Suppressor macrophage (primary cell): ENCODE measurements at places on chromosomes 7 and 10.

GRCh38 chr7:98213888-98214810 lies 2.9 kb downstream of the BHLHA15 start:
- DNase-seq: no peak

- no peak for DNase-seq
Observed at GRCh38 chr7:149873970-149874643, 338 bp downstream of the ATP6V0E2 start.

DNA sequence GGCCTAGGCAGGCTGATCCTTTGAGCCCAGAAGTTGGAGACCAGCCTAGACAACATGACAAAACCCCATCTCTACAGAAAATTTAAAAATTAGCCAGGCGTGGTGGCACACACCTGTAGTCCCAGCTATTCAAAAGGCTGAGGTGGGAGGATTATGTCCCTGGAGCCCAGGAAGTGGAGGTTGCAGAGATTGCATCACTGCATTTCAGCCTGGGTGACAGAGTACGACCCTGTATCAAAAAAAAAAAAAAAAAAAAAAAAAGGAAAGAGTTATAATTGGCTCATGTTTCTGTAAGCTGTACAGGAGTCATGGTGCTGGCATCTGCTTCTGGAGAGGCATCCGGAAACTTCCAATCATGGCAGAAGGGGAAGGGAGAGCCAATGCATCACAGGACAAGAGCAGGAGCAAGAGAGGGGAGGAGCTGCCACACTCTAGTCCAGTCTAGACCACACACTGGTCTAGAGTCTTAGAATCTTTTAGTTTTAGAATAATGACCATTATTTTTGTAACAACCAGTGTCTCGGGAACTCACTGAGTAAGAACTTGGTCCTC lies 16.8 kb downstream of the DOCK1 start:
- DNase-seq: no peak

DNA sequence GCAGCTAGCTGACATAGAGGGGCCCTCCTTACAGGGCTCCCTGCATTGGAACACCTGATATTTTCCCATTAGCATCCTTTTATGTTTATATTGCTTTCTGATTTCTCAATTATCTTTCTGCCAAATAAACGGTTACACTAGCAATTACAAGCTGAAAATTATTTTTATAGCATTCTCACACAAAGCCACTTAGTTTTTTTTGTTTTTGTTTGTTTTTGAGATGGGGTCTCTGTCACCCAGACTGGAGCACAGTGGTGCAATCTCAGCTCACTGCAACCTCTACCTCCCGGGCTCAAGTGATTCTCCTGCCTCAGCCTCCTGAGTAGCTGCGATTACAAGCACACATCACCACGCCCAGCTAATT lies 9.9 kb upstream of the ZC3HAV1 start:
- DNase-seq: no peak

DNA sequence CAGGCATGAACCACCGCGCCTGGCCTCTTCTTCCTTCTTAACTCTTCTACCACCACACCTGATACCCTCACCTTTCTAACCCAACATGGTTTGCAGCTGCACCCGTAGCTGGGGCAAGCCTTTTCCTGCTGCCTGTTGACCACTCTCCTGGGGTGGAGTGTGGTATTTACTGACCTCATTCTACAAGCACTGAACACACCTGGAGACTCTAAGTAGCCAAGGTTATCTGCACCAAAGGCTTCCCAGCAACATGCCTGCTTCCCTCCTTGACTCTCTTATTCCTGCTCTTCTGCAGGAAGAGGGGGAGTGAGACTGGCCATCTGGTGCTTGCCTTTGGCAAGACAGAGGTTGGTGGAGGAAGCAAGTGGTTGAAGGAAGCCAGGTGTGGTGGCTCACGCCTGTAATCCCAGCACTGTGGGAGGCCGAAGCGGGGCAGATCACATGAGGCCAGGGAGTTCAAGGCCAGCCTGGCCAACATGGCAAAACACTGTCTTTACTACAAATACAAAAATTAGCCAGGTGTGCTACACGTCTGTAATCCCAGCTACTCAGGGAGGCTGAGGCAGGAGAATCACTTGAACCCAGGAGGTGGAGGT lies 10.1 kb downstream of the ACTR1A start:
- DNase-seq: no peak

GRCh38 chr7:17186745-17187530 lies 111.5 kb upstream of the AHR start:
- peak; percentile 31 for DNase-seq

DNA sequence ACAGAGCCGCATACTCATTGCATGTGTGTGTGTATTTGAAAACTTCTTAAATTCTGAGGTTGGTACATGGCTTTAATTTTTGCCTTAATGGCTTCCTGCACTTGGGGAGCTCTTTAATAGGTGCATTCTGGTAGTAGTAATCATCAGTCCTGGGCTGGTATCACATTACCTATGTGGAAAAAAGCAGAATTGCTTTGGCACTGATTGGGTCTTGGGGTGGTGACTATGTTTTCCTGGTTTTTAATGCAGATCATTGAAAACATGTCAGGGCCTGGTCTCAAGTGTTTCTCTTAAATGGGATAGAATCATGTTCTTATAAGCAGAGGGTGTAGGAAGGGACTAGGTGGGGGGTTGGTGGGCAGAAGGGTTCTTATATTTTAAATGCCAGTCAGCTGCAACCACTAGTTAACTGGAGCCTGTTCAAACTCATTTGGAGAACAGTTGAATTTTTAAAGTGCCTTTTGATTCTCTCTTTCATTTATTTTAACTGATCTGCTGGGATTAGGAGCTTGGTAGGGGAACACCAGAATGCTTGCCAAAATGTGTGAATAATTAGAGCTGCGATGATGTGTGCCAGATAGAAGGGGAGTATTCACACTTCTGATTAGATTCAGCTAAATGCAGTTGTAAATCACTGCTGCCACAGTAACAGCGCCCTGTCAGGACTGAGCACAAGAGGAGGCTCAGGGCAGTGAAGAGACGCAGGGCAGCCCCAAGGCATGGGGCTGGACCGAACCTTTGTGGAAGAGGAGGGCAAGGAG lies 633.5 kb upstream of the GALNT17 start:
- no peak for DNase-seq

DNA sequence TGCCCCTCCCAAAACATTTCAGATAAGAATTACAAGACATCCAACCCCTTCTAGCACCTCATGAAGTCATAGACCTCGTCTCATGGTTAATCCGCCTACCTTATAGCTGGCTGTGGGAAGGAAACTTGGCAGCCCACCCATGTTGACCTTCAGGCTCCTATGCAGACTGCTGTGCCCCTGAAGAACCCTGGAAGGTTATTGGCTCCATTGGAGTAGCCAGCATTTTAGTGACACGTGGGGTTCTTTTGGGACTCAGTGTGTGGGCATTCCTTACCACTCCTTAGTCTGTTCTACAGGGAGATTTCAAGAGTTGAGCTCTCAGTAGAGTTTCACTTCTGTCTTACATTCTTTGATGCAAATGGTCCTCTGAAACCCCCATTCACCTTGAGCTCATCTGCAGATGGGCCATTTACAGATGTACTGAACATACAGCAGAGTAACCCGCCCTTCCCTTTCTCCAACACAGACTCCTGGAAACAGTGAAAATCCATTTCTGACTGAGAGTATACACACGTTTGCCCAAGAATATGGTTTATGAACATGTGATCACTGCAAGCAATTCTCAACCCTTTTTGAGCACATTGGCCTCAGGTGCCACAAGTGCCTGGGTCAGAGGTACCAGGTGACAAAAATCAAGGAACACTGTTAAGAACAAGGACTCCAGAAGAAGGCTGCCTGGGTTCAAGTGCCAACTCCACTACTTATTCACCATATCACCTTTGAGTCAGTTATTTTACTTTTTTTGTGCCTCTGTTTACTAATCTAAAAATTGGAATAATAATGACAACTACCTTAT lies 54.0 kb upstream of the HECW1 start:
- no peak for DNase-seq

- DNase-seq: no peak
Observed at GRCh38 chr10:85635650-85636049, 730.9 kb downstream of the GRID1 start.

- no peak for DNase-seq
Observed at GRCh38 chr7:48365010-48365409, 193.8 kb downstream of the ABCA13 start.

DNA sequence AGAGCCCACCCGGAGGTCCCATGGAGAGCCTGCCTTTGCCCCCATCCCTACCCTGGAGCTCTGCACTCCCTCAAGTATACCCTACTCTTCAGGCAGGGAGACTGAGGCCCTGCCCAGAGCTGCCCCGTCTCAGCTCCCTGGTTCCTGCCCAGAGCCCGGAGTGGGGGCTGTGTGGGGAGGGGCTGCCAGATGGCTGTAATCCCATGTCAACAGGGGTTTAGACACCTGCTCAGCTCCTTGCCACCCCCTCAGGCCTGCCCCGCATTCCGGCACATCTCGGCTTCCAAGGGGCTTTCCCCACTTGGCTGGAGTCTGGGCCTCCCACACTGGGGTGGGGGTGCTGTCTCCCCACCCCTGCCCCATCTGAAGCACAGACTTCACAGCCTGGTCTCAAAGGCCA lies 20.9 kb upstream of the LFNG start:
- no peak for DNase-seq

- no peak for DNase-seq
Observed at GRCh38 chr10:3773460-3774017, 11.5 kb downstream of the KLF6 start.

DNA sequence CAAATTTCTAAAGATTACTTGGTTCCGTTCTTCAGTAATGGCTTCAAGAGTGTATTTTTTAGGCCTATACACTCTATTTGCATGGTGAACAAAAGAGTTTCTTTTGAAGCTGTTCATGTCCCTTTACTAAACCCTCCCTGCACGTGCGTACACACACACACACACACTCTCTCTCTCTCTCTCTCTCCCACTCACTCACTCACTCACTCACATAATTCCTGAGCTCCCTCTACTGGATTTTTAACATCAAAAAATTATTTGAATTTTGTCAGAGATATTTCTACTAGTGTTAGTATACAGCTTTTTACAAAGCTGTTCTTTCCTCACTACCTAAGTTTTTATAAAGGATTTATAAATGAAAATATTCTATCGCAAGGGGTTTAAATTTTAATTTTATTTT lies 85.9 kb downstream of the UBE3C start:
- no peak for DNase-seq

- DNase-seq: no peak
Observed at GRCh38 chr7:113392841-113393540, 274.6 kb upstream of the SMIM30 start.

DNA sequence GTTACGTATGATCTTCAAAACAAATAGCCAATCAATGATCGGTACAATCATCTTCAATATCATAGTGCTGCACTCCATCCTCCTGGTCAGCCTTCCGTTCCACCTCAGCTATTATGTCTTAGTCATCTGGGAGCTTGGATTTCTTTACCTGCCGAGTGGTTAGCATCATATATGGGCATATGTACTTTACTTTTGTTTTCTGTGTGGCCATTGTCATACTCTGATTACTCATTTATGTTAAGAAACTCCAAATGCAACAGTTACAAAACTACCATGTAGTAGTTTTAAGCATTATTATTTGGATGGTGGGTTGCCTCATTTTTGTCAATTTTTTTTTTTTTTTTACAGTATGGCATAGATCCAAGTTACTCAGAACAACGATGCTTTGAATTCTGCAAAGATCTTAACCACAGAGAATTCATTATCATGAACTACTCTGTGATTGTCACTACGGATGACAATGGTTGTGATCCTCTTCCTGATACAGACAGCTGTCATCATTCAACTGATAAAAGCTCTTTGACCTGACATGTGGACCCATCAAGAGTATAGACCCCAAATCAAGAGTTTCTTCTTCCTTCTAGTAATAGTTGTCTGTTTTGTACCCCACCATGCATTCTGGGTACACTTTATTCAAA lies 52.1 kb upstream of the NME8 start:
- no peak for DNase-seq

DNA sequence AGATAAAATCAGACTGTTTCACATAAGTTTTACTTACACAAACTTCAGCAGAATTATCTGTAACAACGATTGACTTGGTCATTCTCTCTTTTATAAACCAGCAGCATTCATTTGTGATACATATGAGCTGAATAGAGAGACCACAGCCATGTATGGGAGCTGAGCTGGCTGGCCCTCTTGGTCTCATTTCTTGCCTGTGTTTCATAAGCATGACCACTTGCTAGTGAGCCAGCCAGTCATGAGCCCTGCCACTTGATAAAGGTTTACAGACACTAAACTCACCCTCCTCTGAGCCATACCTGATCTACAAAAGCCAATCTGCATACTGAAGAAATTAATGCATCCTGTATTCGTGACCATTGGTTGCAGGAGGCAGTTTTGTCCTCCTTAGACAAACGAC lies 82.1 kb downstream of the PKD1L1 start:
- DNase-seq: no peak
